Astrocyte (in vitro differentiated cells and primary cell): ENCODE measurements at places on chromosomes 11 and 22. TPM values are rescaled to one million over a fixed set of nuclear protein-coding genes. Genes with fewer than 3 reads are reported as not detected.

GRCh38 chr11:11427542-11427941 is 74.5 kb upstream of the CSNK2A3 start:
- no peak overlapping the region for H3K27ac ChIP-seq
- DNase-seq, result no peak
- H3K36me3 ChIP-seq, result no peaks in the 10 kb centered on the region
- no peaks in the 10 kb centered on the region for H3K4me1 ChIP-seq
- H3K27me3 ChIP-seq, result peaks cover 3% of the 10 kb centered on the region
- no peak overlapping the region for H3K4me3 ChIP-seq

DNA sequence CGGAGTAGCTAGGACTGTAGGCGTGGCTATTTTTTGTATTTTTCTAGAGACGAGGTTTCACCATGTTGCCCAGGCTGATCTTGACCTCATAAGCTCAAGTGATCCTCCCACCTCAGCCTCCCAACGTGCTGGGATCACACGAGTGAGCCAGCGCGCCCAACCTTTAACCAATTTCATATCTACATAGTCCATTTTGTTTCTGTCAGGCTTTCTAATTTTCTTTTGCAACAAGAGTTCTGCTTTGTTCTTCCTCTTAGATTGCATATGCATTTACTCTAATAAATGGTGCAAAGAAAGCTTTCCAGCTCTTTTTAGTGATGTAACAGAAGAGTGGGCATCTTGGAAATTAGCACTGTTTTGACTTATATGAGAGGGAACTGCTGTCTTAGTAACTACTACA is 13.3 kb downstream of the RTN3 start:
- H3K27ac ChIP-seq, result no peak overlapping the region
- no peaks in the 10 kb centered on the region for H3K4me1 ChIP-seq
- H3K4me3 ChIP-seq, result no peak overlapping the region

DNA sequence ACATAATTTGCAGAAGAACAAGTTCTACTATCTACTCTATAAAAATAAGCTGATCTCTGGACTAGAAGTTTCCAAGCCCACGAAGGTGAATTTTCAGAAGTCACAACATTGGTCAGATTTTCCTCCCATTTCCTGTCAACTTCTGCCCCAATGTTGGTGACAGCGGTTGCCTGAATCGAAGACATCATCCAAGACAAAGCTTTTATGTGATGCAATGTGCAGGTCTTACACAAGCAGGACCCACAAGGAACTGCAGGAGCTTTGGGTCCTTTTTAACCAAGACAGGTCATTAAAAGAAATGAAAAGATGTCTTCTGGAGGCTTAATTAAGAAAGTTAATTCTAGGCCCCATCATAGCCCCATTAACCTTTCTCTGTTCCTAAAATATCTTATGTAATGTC is 125.6 kb upstream of the BLID start:
- no peaks in the 10 kb centered on the region for H3K36me3 ChIP-seq
- H3K4me3 ChIP-seq, result no peak overlapping the region
- no peaks in the 10 kb centered on the region for H3K27me3 ChIP-seq
- no peaks in the 10 kb centered on the region for H3K4me1 ChIP-seq
- no peak for DNase-seq

GRCh38 chr22:20054034-20054427 is 26.0 kb upstream of the DGCR8 start:
- no peak overlapping the region for H3K4me3 ChIP-seq
- H3K4me1 ChIP-seq, result no peaks in the 10 kb centered on the region
- H3K36me3 ChIP-seq, result no peaks in the 10 kb centered on the region
- H3K27me3 ChIP-seq, result no peaks in the 10 kb centered on the region
- no peak overlapping the region for H3K27ac ChIP-seq

Gene HDHD5
- 27.6 and 28.8 TPM in 2 replicates for total RNA-seq

Gene CEP126
- 2.1 TPM in 2 replicates for total RNA-seq

Gene ATL3
- 45.2 and 47.9 TPM in 2 replicates for total RNA-seq

- H3K4me1 ChIP-seq, result no peaks in the 10 kb centered on the region
- peaks cover 2% of the 10 kb centered on the region for H3K36me3 ChIP-seq
- H3K27ac ChIP-seq, result no peak overlapping the region
- peak; percentile 19 for DNase-seq
These were observed 190.3 kb upstream of the NARS2 start for GRCh38 chr11:78764946-78765345.

DNA sequence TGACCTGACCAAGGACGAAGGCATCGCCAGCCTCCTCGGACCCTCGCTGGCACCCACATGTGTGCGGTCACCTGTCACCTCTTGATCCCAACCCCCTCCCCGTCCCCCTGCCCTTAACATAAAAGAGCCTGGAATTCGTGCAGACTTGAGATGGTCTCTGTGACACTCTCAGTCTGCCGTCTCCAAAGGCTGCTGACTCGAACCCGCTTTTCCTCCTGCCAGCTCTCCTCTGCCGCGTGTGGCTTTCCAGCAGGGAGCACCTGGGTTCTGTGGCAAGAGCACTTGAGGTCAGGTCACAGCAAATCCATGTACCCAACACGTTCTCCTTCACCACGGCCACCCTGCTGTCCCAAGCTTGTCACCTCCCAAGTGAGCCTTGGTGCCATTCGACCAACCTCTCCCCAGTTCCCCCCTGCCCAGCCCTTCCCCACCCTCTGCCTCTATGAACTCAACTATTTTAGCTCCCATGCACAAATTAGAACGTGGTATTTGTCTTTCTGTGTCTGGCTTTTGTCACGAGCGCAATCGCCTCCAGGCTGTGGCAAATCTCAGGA is 207.6 kb downstream of the BRD1 start:
- no peaks in the 10 kb centered on the region for H3K4me1 ChIP-seq
- no peak overlapping the region for H3K27ac ChIP-seq
- DNase-seq, result no peak
- no peaks in the 10 kb centered on the region for H3K36me3 ChIP-seq

Gene SCGB1C1
- not detected in 2 replicates for total RNA-seq

DNA sequence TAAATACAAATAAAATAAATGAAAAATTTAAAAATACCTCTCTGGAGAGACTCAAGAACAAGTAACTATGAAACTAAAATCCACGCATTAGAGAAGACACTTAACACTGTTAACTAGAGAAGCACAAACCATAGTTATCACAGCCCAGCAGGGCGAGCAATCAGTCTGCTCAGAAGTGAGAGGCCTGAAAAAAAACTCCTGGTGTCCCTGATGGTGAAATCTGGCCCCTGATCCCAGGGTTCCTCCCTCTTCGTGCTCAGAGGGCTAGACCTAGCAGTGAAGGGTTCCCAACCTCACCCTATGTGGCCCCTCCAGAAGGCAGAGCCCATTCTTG is 49.7 kb upstream of the VPREB1 start:
- no peaks in the 10 kb centered on the region for H3K36me3 ChIP-seq
- H3K4me1 ChIP-seq, result no peaks in the 10 kb centered on the region
- no peak for DNase-seq

DNA sequence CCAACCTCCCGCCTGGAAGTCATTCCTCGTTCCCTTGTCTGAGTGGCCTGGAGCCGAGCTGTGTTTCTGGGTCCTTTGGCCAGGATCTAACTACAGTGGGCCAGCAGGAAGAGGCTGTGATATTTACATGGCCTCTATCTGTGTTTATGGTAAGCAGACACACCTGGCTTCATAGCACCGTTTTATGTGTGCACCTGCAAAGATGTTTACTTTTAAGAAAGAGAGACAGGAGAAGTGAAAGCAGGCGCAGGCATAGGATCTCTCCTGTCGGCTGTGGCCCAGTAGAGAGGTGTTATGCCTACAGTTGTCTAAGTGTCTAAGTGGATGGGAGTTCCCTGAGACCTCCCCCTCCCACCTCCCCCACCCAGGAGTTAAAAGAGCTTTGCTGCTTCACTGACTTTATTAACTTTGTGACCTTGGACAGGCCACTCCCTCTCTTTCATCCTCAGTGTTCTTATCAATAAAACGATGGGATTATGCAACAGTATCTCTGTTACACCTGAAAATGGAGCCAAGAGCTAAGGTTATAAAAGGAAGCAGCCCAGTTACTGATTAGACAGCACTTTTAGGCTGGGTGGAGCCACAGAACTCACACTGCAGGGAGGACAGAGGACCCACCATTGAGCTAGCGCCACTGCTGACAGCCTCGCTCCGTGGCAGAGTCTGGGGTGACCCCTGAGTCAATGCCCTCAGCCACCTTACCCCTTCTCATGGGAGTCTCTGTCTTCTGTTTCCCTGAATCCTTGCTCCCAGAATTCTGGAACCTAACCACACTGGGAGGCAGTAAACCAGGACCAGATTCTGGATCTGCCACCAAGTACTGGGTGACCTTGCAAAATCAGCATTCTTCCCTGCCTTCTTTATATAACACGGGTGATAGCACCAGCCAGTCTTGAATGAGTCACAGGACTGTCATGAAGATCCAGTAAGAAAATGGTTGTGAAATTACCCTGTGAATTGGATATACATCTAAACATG is 22.0 kb downstream of the ST14 start:
- H3K4me1 ChIP-seq, result no peaks in the 10 kb centered on the region
- H3K4me3 ChIP-seq, result no peak overlapping the region
- no peak overlapping the region for H3K27ac ChIP-seq
- no peaks in the 10 kb centered on the region for H3K36me3 ChIP-seq
- H3K27me3 ChIP-seq, result no peaks in the 10 kb centered on the region
- peak; percentile 61 for DNase-seq

Gene CASP5
- total RNA-seq, result not detected in 2 replicates

DNA sequence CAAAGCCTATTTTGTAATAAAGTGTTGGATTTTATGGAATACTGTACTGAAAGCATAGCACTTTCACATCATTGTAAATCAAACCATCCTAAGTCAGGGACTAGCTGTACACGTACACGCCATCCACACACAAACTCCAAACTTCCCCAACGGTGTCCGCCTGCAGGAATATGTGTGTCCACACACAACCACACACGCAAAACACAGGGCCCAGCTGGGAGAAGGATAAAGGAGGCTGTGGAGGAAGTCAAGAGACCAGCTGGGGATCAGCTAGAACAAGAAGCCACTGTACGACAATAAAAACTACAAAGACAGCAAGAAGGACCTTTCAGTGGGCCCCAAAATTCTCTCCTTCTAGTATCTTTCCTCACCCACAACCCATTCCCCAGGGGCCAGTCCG is 1.6 kb downstream of the TRIM29 start:
- H3K4me3 ChIP-seq, result no peak overlapping the region
- H3K36me3 ChIP-seq, result no peaks in the 10 kb centered on the region
- no peaks in the 10 kb centered on the region for H3K4me1 ChIP-seq
- DNase-seq, result no peak

GRCh38 chr22:32533265-32534111 is 58.9 kb downstream of the FBXO7 start:
- H3K4me3 ChIP-seq, result no peak overlapping the region
- no peaks in the 10 kb centered on the region for H3K27me3 ChIP-seq
- peak; percentile 62 for DNase-seq

- no peaks in the 10 kb centered on the region for H3K27me3 ChIP-seq
- no peak overlapping the region for H3K4me3 ChIP-seq
- no peaks in the 10 kb centered on the region for H3K4me1 ChIP-seq
- DNase-seq, result peak; percentile 29
- H3K27ac ChIP-seq, result no peak overlapping the region
These were observed 1390.0 kb upstream of the RAG2 start for GRCh38 chr11:37988031-37988430.

Gene SREBF2
- total RNA-seq, result 72.5 and 83.9 TPM in 2 replicates

DNA sequence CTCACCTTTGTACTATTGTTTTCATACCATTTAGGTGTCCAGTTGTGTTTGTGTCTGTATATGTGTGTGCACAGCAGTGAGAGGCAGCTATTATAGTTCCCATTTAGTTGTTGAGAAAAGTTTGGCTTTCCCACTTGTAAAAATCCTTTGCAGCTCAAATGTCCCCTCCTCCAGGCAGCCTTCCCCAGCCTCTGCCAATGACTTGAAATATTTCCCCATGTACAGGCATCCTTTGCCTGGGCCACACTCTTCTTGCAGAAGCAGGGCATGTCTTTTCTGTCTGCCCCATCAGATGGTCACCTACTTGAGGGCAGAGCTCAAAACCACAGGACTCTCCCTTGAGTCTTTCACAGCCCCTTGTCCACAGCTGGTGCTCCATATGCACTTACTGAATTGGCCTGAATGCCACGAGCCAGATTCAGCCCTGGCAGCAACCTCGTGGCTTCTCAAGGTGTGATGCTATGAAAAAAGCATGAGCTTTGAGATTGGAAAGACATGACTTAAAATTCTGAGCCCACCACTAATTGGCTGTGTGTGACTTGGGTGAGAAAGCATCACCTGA is 39.3 kb downstream of the MYEOV start:
- no peak for DNase-seq
- H3K4me1 ChIP-seq, result peaks cover 9% of the 10 kb centered on the region
- no peak overlapping the region for H3K27ac ChIP-seq
- no peaks in the 10 kb centered on the region for H3K27me3 ChIP-seq
